ENCODE measurements at places on chromosomes 3 and 15.

DNA sequence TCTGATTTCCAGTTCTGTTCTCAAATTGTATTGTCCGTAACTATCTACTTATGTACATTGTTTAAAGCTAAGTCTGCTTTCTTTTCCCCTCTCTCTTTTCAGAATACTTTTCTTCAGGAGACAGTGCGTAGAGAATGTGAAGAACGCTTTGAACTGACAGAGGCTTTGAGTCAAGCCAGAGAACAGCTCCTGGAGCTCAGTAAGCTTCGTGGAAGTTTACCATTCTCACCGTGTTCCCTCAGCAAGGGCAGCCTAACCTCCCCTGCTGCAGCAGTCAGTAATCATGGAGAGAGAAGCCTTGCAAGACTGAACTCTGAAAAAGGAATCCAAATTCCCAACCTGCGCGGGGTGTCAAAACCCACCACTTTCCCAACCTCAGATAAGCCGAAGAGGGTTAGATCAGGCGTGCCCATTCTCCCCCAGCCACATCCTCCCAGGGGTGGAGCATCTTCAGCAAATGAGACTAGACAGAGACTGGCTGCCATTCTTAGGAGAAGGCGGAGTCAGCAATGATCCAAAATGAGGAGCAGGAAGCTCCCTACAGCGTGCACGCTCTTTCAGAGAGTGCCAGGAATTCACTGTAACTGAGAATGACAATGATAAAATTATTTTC, 114.6 kb downstream of the CCNL1 start:
- DNase-seq = no peak

- no peak for DNase-seq
Observed at GRCh38 chr15:71660501-71660900, 149.9 kb upstream of the NR2E3 start.

GRCh38 chr15:76380249-76380648, 43.7 kb downstream of the ISL2 start:
- DNase-seq = no peak

DNA sequence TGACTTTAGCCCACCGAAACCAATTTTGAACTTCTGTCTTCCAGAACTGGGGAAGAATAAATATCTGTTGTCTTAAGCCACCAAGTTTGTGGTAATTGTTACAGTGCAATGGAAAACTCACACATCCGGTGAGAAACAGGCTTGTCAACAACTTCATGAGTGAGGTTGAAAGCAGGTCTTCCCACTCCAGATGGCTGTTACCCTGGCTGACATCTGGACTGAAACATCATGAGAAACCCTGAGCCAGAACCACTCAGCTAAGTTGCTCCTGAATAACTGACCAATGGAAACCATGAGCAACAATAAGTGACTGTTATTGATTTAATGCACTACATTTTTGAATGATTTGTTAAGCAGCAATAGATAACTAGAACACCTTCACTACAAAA, 10.3 kb downstream of the ACSBG1 start:
- DNase-seq = no peak

DNA sequence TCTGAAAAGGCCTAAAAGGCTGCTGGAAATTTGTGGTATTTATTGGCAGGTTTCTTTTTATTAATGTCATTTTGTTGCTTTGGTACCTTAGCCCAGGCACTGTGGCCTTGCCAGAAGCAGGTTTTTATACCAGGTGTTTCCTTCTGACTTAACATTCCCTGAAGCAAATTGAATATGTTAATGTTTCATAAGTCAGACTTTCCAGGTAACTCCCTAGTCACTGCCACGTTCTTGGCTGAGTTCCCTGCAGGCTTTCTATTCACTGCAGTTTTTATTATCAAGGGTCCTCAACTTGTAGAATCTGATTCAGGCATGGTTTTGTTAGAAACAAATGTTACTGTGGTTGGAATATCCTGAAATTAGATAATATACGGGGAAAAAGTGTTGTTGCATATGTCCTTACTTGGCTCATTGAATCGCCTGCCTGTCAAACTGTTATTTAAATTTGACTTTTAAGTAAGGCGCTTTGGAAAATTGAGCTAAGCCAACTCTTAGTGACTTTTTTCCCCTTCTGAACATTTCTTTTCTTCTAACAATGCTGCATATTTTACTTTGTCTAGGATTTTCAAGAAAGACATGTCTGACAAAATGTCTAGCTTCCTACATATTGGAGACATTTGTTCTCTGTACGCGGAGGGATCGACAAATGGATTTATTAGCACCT, 22.9 kb downstream of the ITPR1 start:
- no peak for DNase-seq

DNA sequence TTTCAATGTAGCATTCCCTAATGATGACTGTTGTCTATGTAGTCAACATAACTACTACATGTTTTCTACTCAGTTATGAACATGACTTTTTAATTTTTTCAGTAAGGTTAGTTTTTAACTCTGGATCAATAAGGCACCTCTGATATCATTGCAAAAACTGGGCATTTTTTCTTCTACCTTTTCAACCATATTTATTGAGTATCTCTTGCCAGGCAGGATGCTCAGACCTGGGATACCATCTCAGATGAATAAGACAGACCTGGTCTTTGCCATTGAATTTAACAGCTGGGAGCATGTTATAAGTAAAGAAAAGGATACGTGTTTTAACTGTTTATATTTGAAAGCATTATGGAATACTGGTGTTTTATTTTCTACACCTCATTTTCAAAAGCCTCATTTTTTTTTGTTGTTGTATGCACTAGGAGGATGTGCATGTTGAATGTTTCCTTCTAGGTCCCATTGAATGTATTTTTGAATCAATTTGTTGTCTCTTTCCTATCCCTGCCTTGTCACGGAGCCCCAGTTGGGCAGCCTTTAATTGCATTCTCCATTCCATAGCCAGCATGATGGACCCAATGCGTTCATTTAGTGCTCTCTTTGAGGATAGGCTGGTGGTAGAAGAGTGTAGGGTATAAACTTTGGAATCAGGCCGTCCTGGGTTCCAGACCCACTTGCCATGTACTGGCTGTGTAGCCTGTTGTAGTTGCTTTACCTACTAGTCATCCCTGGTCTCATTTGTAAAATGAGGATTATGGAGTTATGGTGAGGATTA, 3.7 kb downstream of the TGFBR2 start:
- DNase-seq = no peak

DNA sequence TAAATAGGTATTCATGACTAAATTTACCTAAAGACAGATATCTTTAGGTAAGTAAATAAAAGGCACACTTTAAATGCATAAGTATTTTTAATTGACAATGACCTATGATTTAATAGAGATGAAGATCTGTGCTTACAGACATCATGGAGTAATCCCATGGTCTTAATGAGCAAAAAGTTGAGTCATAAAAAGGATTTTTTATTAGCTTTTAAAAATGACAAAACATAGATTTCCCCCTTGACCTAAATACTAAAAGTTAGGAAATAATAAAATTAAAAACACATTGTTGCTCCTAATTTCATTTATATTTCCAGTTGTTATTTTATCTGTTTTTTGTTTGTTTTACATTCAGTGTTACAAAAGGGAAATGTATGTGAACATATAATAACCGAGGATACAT, 1005.7 kb downstream of the ROBO1 start:
- DNase-seq = no peak

- DNase-seq = no peak
Observed at GRCh38 chr3:16897254-16897926, 12.6 kb downstream of the PLCL2 start.

GRCh38 chr15:76930831-76931396, 635 bp upstream of the RCN2 start:
- DNase-seq = no peak

GRCh38 chr3:180416111-180416594, 185.8 kb upstream of the TTC14 start:
- DNase-seq = no peak
